ENCODE measurements at places on chromosomes 13 and 19. TPM values are rescaled to one million over a fixed set of nuclear protein-coding genes. Genes with fewer than 3 reads are reported as not detected.

Gene GJB6
- 230 TPM for polyA plus RNA-seq

Gene ZNF221
- polyA plus RNA-seq: 1.2 TPM

Gene GAPDHS
- polyA plus RNA-seq: not detected

Gene SLC10A2
- polyA plus RNA-seq: not detected

Gene ZNF530
- polyA plus RNA-seq: 1.1 TPM

Gene TTC9B
- not detected for polyA plus RNA-seq

Gene WDR88
- polyA plus RNA-seq: not detected

Gene MYO16
- polyA plus RNA-seq: 0.18 TPM

Gene CPAMD8
- 1.9 TPM for polyA plus RNA-seq

Gene LIM2
- not detected for polyA plus RNA-seq

Gene C19orf73
- 2.3 TPM for polyA plus RNA-seq

Gene PEAK3
- polyA plus RNA-seq: 0.02 TPM

Gene SH3GL1
- 242 TPM for polyA plus RNA-seq

Gene SLC1A6
- polyA plus RNA-seq: not detected

Gene TBC1D4
- 7.7 TPM for polyA plus RNA-seq

Gene ZNF486
- 1.1 TPM for polyA plus RNA-seq

Gene NDUFA13
- 353 TPM for polyA plus RNA-seq

Gene UGGT2
- polyA plus RNA-seq: 3.2 TPM

Gene ZNF177
- polyA plus RNA-seq: 0.42 TPM

Gene LILRB1
- 0.46 TPM for polyA plus RNA-seq

Measured in esophagus (tissue), 2 donors.